ENCODE measurements at places on chromosomes 6 and 20.

GRCh38 chr20:32642257-32643046 is 31.3 kb downstream of the C20orf203 start:
- no peak for DNase-seq

DNA sequence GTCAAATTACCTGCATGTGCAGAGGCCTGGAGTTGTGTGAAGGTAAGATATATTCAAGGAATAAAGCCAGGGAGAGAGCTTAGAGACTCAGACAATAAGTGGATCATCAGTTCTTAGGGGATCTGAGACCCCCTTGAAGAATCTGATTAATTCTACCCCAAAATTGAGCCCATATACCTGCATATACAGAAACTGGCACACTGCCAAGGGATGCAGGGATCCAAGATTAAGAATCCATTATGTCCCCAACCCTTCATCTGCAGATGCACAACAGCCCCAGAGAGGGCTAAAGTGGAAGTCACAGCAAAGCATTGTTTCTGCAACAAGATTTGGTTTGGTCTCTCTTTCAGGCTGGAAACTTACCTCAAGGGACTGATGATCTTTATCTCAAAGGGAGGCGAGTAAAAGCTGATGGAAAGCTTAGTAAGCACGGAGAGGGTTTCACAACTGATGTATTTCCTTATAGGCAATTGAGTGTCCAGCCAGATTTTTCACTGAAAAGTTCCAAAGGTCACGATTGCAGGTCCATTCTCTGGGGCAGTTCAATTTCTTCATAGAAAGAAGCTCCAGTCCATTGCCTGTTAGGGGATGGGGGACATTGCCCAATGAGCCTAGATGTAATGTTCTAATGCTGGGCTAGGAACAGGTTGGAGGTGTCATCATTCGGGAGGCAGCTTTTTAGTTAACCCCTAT is 20.9 kb upstream of the STK35 start:
- no peak for DNase-seq

DNA sequence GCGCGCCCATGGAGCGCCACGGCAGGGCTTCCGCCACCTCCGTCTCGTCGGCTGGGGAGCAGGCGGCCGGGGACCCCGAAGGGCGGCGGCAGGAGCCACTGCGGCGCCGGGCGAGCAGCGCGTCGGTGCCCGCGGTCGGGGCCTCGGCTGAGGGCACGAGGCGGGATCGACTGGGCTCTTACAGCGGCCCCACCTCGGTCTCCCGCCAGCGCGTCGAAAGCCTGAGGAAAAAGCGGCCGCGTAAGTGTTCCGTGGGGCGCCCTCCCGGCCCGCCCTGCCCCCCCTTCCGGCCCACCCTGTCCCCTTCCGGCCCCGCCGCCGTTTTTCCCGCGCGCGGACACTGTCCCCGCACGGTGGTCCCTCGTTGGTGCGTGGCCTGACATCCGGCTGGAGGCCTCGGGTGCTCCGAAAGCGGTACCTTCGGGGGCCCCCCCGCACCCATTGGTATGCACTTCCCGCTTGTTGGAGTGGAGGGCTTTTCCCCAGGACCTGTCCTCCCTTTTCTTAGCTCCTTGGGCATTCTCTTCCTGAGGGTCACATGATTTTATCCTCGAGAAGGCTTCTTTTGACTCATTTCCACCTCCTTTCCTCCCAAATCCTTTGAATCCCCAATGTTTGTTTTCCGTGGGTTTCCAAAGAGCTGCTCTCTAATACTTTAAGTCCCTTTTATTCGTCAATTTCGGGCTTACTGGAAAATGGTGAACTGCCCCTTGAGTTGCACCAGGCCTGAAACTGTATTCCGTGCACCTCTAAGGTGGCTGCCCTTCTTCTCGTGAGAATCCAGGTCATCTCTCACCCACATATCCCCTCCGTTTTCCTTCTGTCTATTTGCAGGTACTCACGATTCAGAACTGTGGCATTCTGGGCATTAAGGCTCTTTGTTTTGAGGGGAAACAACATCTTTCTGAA is 556 bp downstream of the PANK2 start:
- peak; percentile 13 for DNase-seq

GRCh38 chr6:52106994-52107393 is 19.6 kb upstream of the PKHD1 start:
- DNase-seq: no peak

GRCh38 chr20:50278377-50278683 is 87.7 kb downstream of the CEBPB start:
- no peak for DNase-seq

- DNase-seq: no peak
Observed at GRCh38 chr20:63658749-63659187, 656 bp downstream of the RTEL1 start.

GRCh38 chr6:130841128-130841728 is 14.0 kb downstream of the SMLR1 start:
- no peak for DNase-seq

DNA sequence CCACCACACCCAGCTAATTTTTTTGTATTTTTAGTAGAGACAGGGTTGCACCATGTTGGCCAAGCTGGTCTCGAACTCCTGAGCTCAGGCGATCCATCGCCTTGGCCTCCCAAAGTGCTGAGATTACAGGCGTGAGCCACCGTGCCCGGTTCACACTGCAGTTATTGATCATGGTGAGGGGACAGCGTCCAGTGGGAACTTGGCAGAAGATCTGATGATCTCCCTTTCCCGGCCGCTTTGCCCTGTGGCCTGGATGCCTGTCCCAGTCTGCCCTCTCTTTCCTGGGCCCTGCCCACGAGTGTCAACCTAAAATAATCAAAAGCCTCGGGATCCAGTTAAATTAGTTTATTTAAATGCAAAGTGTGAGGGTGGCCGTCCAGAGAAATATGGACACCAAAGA is 42.2 kb downstream of the CPNE5 start:
- no peak for DNase-seq

DNA sequence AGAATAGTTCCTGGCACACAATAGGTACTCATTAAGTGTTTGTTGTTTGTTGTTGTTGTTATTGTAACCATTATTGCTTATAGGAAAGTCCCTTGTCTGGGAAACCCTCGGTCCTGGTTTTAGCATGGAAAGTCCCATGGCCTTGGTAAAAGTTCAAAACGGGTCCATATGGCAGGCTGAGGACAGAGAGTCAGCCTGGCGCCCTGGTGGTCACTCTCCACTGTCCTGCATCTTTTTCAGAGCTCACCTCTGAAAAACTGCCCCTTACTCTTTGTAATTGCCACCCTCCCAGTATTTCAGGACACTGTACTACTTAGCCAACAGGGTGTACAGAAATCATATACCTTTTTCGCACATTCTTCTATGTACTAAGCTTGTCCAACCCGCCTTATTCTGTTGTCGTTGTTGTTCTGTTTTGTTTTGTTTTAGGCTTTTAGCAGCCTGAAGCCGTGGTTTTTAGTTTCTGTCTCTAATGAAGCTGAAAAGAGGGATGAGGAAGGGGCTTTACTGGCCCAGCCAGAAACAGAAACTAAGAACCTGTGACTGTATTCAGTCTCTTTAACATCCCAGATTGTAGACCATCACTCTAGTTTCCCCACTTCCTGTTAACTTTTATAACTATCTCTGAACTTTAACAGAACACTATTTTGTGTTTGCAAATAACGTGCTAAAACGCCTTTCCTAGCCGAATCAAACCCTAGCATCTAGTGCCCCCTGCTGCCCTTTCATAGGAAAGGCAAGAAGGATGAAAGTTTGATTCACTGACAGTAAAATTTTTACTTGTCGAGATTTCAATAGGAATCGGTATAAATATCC is 7.6 kb upstream of the TMEM14A start:
- DNase-seq: peak; percentile 20

DNA sequence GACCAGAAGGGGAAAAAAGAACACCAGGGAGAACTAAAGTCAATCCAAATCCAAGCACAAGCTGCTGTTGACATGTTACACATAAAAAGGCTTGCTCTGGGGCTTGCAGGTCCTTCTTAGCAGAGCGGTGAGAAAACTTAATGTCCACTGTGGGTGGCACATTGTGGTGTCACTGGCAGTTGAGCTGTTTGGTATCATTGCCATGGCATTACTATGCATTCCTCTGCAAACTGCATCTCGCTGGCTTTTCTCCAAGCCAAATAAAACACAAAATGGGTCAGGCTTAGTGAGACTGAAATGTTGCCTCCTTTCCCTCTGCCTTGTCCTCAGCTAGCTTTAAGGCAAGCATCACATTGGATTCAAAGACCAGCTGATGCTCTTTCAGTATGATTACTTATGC is 40.9 kb downstream of the LY86 start:
- no peak for DNase-seq

DNA sequence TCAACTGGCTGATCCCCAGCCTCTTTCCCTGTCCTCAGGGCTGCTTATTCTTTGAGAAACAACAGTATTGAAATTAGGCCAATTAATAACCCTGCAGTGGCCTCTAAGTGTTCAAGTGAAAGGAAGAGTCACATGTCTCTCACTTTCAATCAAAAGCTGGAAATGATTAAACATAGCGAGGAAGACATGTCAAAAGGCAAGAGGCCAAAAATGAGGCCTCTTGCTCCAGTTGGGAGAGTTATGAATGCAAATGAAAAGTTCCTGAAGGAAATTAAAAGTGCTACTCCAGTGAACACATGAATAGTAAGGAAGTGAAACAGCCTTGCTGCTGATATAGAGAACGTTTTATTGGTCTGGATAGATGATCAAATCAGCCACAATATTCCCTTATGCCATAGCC is 131.5 kb downstream of the MACROD2 start:
- no peak for DNase-seq

DNA sequence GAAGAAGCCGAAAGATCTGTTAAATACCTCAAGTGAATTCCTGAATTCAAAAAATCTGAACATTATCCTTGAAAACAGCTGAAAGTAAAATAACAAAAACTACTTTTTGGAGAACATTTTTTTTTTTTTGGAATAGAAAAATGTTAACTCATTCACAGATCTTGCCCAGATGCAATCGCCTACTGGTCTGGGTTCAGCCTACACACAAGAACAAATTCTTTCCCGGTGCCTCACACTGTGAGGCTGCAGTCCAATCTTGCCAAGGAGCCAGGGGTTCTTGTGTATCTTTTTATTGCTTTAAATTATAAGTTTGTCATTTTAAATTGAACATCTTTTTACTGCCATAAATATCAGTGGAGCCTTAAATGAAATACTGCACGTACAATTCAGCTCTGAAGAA is 41.2 kb upstream of the TMEM200A start:
- no peak for DNase-seq

GRCh38 chr6:6588064-6588923 is at the start of gene LY86:
LY86 (plus strand) TSS chr6:6588720; CDS start chr6:6588735, 15 bp downstream.
- DNase-seq: no peak

DNA sequence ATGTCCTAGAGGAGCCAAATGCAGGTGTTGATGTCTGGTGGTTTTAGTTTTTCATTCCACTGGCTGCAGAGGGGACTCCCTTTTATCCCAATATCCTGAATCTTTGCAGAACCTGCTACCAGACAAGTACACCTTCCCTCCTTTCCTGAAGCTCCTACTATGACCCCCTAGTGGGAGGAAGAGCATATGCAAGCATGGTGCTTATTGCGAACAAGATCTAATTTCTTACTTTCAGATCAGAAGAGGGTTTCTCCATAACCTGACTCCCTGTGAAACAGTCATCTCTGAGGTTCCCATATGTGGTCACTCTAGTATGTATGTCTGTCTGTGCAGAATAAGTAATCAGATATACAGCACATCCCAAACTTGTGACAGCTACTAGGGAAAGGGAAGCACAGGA is 277.2 kb downstream of the ARHGAP18 start:
- no peak for DNase-seq

GRCh38 chr6:38599966-38600550 is 39.7 kb downstream of the BTBD9 start:
- no peak for DNase-seq

- DNase-seq: no peak
Observed at GRCh38 chr6:156841508-156841907, 64.3 kb downstream of the ARID1B start.

DNA sequence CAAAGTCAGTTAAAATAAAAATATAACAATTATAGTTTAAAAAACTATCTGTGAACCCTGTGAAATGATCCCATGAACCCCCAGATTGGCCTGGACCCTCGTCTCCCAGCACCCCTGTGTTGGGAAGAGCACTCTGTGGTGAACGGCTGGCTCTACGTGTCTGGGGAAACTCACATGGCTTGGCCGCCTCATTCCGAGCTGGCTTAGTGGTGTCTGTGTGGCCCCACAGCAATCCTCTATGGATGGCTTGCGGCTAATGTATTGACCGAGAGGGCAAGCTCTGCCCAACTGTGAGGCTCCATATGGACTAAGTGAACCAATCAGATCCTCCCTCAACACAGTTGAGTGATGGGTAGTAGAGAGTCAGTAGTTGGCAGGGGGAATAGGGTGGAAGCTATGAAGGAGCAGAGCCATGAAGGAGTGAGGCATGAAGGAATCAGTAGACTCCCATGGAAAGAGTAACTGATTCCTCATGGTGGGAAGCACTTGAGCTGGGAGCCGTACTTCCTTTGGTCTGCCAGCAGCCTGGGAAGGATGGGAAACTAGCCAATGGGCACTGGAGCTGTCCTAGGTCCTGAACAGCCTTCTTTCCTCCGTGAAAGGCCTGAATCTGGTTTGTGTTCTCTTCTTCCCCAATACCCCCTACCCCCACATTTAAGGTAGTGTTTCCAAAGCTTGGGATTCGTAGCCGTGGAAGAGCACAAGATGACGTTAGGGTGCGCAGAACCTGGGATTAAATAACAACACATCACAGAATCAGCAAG is 21.6 kb upstream of the ZNF831 start:
- DNase-seq: no peak

DNA sequence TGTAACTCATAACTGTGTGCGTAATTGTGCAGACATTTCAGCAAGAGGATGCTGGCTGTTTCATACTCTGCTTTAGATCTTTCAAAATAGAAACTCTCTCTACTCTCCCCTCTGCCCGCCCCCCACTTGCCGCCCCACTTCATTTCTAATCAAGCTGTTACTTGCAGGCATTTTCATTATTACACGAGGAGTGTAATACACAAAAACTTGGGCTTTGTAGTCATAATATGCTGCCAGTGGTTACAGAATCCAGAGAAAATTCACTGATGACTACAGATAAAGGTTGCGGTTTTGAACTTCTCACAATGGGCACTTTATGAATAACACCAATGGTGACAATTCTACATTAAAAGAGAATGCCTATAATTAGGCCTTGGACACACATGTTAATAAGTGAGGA is 194.0 kb upstream of the POU3F2 start:
- DNase-seq: no peak

GRCh38 chr6:3480009-3480408 is 23.2 kb upstream of the SLC22A23 start:
- DNase-seq: no peak

DNA sequence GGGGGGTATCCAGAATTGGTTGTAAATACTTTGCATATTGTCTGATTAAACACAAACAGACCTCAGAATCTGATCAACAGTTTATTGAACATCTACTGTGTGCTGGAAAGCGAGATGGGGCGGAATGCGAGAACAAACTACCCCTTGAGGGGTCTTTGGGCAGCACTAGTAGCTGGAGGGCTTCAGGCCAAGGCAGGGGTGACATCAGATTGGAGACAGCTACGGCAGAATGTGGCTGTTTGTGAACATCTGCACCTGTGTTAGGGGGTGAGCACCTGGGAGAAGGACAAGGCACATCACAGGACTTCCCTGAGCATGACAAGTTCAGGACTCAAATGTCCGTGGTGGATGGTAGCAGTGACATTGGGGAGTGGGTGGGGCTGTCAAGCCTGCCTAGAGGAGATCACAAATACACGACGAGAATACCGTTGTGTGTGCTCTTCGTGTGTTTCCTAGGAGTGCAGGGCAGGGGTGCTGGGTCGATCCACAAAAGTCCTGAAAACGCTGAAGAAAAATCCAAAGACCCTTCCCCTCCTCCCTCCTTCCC is 59.5 kb downstream of the SRC start:
- no peak for DNase-seq

GRCh38 chr20:25867776-25868649 is 171.4 kb upstream of the ZNF337 start:
- DNase-seq: peak; percentile 35
